Right renal pelvis (tissue), 4 donors: ENCODE measurements at places on chromosomes 5 and 9. TPM values are rescaled to one million over a fixed set of nuclear protein-coding genes. Genes with fewer than 3 reads are reported as not detected.

PTGES gene
- polyA plus RNA-seq, result 6.3 TPM

PFN3 gene
- 2.2 TPM for polyA plus RNA-seq

DRD1 gene
- not detected for polyA plus RNA-seq

NRARP gene
- polyA plus RNA-seq, result 10.1 TPM

SLC46A2 gene
- polyA plus RNA-seq, result 0.20 TPM

CLIC3 gene
- 0.30 TPM for polyA plus RNA-seq

PCDHB3 gene
- polyA plus RNA-seq, result 2.5 TPM

SLC36A3 gene
- polyA plus RNA-seq, result not detected

OXCT1 gene
- 59.6 TPM for polyA plus RNA-seq

ARRDC1 gene
- polyA plus RNA-seq, result 30.3 TPM

HTR1A gene
- 0.05 TPM for polyA plus RNA-seq

CDC20B gene
- polyA plus RNA-seq, result 0.72 TPM

ZFP2 gene
- 6.6 TPM for polyA plus RNA-seq

GLDC gene
- polyA plus RNA-seq, result 19.3 TPM

POLR3G gene
- polyA plus RNA-seq, result 2.8 TPM

TIMD4 gene
- 0.77 TPM for polyA plus RNA-seq

SLC4A9 gene
- 19.5 TPM for polyA plus RNA-seq

STARD4 gene
- polyA plus RNA-seq, result 23.3 TPM
